Stimulated activated CD8-positive, alpha-beta memory T cell treated with anti-CD3 and anti-CD28 coated beads, Interleukin-4, amount 100 ng/mL, for 1 hour (primary cell): ENCODE measurements at places on chromosomes 1 and 21.

- DNase-seq = no peak
Observed at GRCh38 chr1:9755441-9755995, 68.2 kb downstream of the CLSTN1 start.

DNA sequence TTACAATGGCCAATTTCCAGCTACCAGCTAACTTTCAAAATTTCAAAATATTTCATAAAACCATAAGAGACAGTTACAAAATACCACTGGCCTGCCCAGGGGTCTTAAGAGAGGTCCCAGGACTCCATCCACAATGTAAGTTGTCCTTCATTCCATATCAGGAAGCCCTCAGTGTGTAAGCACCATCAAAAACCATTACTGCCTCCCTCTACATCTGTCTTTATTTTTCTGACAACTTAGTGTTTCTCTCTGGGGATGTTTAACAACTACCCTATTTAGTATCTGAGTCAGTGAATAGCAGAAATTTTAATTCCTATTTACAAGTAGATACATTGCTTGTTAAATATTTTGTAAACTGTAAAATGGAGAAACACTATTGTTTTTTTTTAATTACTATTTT is 339.3 kb upstream of the ADAMTS5 start:
- DNase-seq = no peak

GRCh38 chr1:184598403-184599193 is 156.1 kb downstream of the EDEM3 start:
- no peak for DNase-seq

DNA sequence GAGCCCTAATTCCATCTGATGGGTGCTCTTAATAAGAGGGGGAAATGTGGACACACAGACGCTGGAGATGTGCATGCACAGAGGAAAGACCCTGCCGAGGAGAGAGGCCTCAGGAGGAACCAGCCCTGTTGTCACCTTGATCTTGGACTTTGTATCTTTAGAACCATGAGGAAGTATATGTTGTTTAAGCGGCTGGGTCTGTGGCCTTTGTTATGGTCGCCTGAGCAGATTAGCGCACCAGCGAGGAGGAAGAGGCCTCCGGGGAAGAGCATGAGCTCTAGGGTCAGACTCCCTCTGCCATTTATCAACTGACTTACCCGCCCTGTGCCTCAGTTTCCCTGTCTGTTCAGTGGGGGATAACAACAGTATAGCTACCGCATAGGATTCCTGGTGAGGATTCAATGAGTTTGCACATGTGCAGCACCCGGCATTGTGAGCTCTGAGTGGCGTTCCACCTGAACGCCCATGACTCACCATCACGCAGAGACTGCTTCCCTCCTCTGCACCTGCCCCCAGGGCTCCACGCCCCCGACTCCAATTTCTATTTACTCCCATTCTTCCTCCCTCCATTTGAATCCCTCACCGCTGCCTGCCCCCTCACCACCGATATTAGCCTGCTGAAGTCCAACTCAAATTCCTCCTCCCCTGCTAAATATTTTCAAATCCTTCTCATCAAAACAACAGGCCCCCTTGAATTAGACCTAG is 67.2 kb downstream of the ATP5PO start:
- DNase-seq = no peak

DNA sequence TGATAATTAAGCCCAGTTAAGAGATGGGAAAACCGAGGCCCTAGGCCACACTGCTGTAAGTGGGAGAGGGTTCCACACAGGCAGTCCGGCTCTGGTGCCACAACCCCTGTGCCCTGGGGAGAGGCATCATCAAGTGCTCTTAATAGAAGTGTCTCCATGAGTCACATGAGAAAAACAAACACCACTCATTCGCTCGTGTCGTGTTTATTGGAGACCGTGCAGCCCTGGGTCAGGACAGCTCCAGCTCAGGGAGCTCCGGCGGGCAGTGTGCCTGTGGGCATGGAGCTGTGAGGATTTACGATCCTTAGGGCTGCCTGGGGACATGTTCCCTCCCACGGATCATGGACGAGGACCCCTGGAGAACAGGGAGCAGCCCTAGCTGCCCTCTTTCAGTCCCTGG is 658.5 kb downstream of the AJAP1 start:
- DNase-seq = no peak

DNA sequence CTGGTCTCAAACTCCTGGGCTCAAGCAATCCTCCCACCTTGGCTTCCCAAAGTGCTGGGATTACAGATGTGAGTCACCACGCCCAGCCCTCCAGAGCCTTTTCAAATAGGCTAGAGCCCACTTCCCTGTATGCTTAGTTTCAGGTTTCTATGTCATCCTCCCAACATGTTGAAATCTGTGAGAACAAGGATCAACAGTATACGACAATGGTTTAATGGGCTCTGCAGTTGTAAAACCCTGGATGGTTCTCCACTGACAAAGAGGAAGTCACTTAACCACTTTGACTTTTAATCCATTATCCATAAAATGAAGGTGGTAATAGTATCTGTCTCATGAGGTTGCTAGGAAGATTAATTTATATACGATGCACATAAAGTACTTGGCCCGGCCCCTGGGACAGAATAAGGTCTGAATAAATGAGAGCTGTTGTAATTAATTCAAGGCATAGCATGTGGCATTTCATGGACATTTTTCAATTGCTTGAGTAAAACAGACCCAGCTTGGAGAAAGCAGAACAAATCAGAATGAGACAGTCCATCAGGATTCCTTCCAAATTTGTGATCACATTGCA is 113.9 kb upstream of the ZNF648 start:
- DNase-seq = no peak

DNA sequence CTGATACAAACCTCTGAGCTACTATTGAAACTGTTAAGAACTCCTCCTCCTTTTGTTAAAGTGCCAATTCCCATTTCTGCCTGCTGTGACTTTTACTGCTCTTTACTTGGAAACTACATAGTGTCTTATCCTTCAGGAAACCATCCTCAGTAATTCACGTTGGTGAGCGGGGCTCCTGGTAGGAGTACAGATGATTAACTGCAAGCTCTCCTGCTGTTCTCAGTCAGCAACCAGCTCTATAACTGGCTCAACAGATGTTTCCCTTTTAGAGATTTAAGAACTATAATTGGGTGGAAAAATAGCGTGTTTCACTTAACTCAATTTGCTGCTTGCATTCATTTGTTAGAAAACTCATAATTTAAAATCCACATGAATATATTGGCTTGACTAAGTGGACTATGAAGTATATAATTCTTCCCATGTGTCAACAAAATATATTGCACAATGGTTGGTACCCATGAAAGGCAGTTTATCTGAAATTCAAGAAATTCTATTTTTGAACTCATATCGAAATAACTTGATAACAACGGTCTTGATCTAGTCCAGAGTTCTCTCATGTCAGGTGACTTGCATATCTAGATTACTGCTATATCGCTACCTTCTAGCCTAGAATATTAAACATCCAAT is 574.0 kb downstream of the KCNT2 start:
- no peak for DNase-seq

- DNase-seq = no peak
Observed at GRCh38 chr1:172686143-172686542, 27.2 kb downstream of the FASLG start.

GRCh38 chr1:1425753-1426495 is 4.8 kb upstream of the ANKRD65 start:
- DNase-seq = no peak

DNA sequence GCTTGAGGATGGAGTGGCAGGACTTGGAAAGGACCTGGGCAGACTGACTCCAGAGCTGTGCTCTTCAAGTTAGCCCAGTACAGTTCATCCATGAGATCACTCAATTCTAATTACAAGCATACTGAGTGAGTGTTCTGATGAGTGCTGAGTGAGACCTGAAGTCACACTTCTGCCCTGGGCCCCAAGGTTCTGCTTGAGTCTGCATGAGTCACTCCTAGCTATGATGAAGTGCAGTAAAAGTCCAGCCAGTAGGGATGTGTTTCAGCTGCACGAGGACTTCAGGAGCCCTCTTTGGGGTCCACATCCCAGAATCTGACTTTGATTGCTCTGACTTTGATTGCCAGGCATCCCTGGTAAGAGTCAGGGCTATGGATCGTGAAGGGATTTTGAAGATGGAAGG is 35.8 kb downstream of the PLEKHA6 start:
- no peak for DNase-seq

- no peak for DNase-seq
Observed at GRCh38 chr1:177464686-177465085, 293.9 kb downstream of the BRINP2 start.

GRCh38 chr1:12153181-12153785 is 13.5 kb upstream of the TNFRSF1B start:
- no peak for DNase-seq

DNA sequence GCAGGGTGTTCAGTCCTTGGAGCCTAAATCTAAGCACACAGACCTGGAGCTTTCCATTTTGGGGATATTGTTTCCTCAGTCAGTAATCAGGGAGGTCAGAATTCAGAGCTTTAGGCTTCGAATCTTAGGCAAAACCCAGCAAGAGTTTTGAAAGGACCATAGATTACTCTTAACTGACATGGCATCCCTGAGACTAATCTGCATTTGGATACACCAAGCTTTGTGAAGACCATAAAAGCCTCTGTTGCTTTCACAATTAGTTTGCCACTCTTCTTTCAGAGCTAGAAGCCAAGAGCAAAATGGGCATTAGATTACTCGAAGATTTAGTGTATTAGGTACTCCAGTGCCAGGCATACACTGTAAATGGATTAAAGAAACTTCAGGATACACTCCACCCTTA is 131.8 kb upstream of the GREM2 start:
- no peak for DNase-seq

GRCh38 chr1:180515364-180515763 is 13.0 kb upstream of the ACBD6 start:
- DNase-seq = no peak

DNA sequence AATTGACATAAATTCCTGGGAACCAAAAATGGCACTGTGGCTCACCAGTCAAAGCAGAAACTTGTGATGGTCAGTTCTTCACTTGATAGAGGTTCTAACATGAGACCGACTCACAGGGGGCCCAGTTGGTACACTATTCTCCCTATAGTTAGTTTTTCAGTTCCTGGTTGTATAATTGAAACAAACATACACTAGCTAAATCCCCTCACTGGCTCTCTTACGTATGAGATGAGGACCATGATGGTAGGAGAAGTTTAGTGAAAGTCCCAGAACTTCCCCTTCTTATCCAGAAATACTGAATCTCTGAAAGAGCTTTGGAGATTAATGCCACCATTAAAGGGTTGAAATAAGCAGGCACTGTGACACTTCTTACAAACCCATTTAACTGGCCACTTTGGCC is 2.8 kb upstream of the S100B start:
- no peak for DNase-seq

- no peak for DNase-seq
Observed at GRCh38 chr1:207911856-207912760, 1.2 kb upstream of the CD34 start.

- no peak for DNase-seq
Observed at GRCh38 chr1:8024329-8024728, 1.8 kb downstream of the ERRFI1 start.

DNA sequence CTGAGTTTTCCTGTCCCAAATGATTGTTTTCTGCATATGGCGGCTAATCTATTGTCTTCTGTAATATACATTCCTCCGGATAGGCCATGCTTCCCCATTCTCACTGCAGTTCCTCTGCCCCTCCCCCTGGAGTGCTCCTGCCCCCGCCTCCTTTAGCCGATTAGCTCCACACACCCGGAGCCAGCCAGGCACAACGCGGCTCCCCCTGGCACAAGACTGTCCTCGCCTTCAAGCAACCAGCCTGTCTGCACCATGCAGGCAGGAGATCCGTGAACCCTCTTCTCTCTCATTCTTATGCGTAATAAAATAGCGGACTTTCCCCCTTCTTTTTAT is 18.0 kb downstream of the SERTAD4 start:
- DNase-seq = no peak

GRCh38 chr1:78722947-78723346 is 73.3 kb downstream of the IFI44 start:
- no peak for DNase-seq

GRCh38 chr1:220575718-220576497 is 48.0 kb downstream of the MARK1 start:
- DNase-seq = no peak

- no peak for DNase-seq
Observed at GRCh38 chr21:31176725-31177124, 138.4 kb upstream of the KRTAP19-8 start.

GRCh38 chr1:95086949-95087533 is 14.3 kb upstream of the ALG14 start:
- DNase-seq = no peak

DNA sequence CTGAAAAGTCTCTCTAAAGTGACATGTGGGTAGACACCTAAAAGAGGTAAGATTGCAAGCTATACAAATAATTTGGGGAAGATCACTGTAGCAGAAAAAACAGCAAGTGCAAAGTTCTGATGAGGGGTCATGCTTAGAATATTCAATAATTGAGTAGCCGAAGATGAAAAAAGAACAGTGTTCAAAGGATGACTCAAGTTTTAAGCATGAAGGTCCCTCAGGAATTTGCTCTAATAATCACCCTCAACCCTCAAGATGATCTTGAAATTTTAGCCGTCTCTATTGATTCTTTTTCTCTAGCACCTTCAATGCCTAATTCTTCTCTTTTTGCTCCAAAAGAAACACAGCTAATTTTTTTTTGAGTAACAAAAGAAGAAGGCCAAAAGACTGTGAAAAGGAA is 190.6 kb upstream of the ZNHIT6 start:
- DNase-seq = no peak

- DNase-seq = no peak
Observed at GRCh38 chr1:2209400-2210083, 15.0 kb upstream of the FAAP20 start.

DNA sequence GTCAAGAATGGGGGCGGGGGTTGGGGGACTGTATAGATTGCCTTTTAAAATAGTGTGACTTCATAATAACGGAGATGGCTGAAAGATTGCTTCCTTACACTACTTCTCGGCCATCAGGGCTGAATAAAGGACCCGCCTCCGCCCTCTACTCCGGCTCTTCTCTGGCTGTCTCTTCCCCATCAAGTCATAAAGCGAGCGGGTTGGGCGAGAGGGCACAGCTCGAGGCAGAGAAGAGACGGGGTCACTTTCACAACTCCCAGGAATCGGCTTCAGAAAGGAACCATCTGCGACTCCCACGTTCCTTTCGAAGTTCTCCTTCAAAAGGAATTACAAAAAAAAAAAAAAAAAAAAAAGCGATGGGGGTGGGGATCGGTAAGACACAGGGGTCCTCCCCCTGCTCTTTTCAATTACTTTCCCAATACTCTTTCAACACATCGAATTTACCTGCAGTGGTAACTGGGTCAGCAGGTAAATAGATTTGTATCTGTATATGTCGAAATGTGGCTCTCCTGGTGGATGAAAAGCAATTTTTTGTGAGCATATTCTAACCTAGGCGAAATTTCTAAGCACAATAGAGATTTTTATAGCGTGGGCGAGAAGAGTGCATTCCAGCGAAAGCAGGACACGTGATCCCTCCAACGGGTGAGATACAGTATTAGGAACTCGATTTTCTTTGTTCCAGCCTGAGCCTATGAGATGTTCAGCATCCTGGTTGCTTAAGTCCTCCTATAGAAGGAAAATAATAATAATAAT is 2.0 kb downstream of the LRRC7 start:
- no peak for DNase-seq

DNA sequence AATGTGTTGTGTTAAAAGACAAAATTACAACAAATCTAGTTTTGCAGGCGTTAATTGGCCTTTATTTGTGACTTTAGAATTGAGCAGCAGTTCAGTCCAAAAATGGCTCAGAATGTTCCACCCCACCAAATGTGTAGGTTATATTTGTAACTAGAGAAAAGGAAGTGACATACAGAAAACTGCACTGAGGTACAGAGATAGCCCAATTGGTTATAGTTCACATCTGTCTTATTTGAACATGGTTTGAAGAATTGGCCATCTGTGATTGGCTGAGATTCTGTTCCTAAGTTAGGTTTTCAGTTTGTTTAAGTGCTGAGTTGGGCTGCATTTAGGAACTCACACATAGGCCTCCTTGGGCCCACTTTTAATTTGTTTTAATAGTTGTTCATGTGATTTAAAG is 12.0 kb upstream of the FMO2 start:
- DNase-seq = no peak
